ENCODE measurements at places on chromosomes 3 and 15. TPM values are rescaled to one million over a fixed set of nuclear protein-coding genes. Genes with fewer than 3 reads are reported as not detected.

Gene MST1
- 11.5 TPM for total RNA-seq

Gene ACP3
- not detected for total RNA-seq

Gene BFSP2
- total RNA-seq, result not detected

Gene ITPKA
- total RNA-seq, result 0.20 TPM

Gene GABRR3
- not detected for total RNA-seq

Gene AADAC
- not detected for total RNA-seq

Gene FAM107A
- not detected for total RNA-seq

Gene DPPA4
- total RNA-seq, result not detected

Gene THRB
- total RNA-seq, result not detected

Gene SCN11A
- 0.19 TPM for total RNA-seq

Gene SLC22A13
- total RNA-seq, result 0.65 TPM

Gene ELL3
- 2.1 TPM for total RNA-seq

Gene REC114
- not detected for total RNA-seq

Gene SH2D7
- not detected for total RNA-seq

Gene GCSAM
- total RNA-seq, result 5.4 TPM

Gene PPCDC
- 11.7 TPM for total RNA-seq

Gene ANAPC13
- total RNA-seq, result 36.7 TPM

Gene SERPINI2
- total RNA-seq, result not detected

Gene ARID3B
- total RNA-seq, result 45.4 TPM

Gene CEP19
- total RNA-seq, result 7.6 TPM

Gene SEMA6D
- total RNA-seq, result not detected

Gene SPINT1
- 1.6 TPM for total RNA-seq

Gene TF
- 0.54 TPM for total RNA-seq

Gene TLR9
- total RNA-seq, result 2.5 TPM

Data from naive thymus-derived CD4-positive, alpha-beta T cell (primary cell).